D341Med (cell line): ENCODE measurements at places on chromosomes 6 and 20.

GRCh38 chr20:52379723-52380336, 188.3 kb upstream of the ZFP64 start:
- DNase-seq = peak; percentile 71

GRCh38 chr6:167570460-167571400, 245.8 kb downstream of the TTLL2 start:
- peak; percentile 20 for DNase-seq

GRCh38 chr6:101912311-101912710, 518.8 kb downstream of the GRIK2 start:
- peak; percentile 28 for DNase-seq

DNA sequence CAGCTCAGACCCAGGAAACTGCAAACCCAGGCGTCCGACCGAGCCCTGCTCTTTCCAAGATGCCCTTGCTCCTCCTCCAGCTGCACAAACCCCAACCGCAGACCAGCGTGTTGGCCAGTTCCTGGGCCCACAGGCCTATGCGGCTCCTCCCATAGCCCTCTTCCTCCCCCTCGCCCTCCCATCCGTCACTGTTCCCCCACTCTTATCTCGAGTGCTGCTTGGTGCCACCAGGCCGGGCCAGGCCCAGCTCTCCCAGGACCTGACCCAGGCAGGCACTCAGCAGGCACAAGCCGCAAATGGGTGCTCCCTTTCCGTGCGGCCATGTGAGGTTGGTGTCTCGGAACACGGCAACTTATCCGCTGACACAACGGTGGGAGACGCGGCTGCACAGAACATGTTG, 28.6 kb downstream of the ADRM1 start:
- DNase-seq = no peak

DNA sequence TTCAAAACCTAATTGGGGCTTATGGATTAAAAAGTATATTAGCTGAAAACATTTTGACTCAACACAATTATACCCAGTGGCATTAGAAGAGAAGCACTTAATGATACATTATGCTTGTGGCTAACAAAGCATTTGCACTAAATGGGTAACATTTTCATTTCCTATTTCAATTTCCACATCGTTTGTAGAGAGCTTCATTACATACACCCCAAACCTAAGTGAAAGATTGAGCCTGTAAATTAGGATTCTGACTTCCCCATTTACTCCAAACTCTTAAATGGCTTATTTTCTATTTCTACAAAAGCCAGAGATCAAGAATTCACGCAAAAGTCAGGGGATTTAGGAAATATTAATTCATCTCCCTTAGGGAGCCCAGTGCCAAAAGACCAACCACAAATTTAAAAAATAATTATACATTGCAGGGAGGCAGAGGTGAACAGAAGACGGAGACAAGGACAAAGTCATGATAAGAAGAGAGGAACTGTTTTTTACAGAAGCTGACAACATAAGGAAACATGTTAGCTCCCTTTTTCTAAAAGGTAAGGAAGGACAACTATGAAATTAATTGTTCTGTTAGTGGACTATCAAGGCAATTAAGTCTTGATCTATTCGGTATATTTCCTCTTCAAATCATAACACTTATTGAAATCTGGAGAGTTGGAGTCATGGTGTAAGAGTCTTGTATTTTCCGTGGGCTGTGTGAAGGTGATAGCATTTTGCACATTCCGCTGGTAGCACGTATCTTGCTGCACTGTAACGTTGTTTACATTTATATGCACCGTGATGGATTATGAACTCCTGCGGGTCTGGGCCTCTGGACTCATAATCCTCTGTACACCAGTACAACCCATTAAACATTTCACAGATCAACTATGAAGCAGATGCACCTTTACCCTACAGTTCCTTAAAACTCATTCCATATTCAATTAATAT, 24.8 kb upstream of the EZR start:
- no peak for DNase-seq

DNA sequence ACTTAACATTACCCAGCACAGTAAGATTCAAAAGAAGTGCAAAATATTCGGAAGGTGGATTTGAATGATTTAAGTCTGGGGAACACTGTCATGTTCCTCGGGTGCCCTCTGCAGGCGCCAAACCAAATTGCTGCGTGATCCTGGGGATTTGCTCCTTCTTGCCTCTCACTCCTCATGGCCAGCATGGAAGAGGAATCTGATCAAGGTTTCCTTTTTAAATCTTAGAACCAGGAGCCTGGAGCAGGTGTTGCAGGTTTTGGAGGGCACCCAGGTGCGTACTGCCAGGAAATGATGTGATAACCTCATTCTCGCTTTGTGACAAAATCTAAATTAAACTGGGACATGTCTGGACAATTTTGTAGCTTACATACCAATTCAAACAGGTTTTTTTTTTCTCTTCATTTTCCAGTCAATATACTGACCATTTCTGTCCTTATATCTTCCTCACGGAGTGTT, 8.1 kb upstream of the PFDN4 start:
- DNase-seq = peak; percentile 74

GRCh38 chr6:52180787-52181558, 5.2 kb upstream of the IL17A start:
- no peak for DNase-seq

- DNase-seq = no peak
These were observed 2.5 kb downstream of the DEFB132 start for GRCh38 chr20:259981-260380.

GRCh38 chr6:11363881-11364576, 131.6 kb upstream of the NEDD9 start:
- DNase-seq = no peak

GRCh38 chr20:5835321-5835821, 85.2 kb downstream of the SHLD1 start:
- DNase-seq = no peak

GRCh38 chr6:72151742-72152141, 265.4 kb downstream of the RIMS1 start:
- no peak for DNase-seq

DNA sequence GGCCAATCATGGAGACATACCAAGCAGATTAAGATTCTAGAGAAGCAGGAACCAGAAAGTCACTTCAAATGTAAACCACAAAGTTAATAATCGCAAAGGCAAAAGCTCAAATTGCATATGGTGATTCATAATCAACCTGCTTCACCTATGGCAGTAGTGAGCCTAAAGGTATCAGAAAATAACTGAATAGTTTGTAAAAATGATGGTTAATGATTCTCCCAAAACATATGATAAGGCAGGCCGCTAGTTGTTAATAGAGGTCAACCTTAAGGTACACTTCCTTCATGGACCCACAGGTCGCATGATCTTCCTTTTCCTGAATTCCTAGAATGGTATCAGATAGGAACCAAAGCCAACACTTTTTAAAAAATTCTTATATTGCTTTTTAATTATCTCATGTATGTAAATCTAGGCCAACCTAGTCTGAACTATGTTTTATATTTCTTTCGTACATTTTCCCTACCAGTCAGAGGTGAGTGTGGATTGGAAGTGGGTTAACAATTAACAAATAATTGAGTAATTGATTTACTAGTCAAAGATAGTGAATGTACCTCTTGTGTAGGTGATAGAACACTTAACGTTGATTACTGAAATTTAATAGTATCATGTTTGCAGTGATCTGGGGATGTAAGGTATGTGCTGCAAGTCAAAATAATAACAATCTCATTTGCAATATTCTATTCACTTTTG, 16.4 kb downstream of the TAAR2 start:
- DNase-seq = no peak

DNA sequence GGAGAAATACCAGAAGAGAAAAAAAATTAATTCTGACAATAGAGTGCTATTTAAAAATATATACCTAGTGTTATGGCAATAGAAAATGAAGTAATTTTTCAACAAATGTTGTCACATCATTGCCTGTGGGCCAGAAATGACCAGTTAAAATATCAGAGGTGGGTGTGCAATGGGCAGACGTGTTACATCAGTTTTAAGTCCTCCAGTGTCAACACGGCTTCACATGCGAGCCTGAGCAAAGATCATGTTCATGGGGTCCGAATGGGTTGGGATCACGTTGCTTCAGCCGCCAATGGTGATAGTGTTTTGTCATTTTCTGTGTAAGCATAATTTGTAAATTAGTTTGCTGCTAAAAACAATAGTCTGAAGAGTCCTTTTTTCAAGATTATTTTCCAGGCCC, 27.5 kb downstream of the TMEM200A start:
- no peak for DNase-seq

GRCh38 chr6:152696522-152696921, 1.2 kb upstream of the MYCT1 start:
- no peak for DNase-seq

- no peak for DNase-seq
These were observed 96.1 kb downstream of the VEGFA start for GRCh38 chr6:43865932-43866645.

DNA sequence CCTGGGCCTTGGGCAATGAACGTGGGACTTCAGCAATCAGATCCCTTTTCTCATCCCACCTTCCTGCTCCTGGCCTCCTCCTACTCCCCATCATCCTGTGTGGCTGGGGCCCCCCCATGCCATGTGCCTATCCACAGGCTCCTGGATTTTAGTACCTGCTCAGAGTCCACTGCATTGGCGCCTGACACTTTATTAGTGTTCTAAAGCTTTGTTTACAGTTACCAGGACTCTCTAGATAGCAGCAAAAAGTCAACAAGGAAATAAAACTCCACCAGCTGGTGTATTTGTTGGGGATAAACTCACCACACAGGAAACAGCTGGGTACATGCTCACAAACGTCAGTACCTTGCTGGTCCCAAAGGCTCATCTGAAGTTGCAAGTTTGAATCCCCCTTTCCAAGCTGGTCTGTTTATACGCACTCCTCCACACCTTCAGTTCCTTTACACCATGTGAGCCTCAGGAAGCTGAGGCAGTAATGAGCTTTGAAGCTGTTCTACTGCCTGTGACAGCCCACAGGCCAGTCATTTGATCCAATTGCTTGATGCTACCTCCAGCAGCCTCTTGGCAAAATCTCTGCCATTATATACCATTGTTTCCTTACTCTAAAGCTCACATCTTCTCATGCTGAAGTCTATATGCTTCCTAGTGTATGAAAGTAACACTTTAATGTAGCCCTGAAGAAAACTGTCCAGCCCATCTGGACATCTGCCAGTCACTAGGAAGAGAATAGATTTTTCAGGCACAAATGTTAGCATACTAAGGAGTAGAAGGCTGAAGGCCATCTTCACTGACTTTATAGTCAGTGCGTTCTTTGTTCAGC, 76.6 kb downstream of the ANKEF1 start:
- no peak for DNase-seq

DNA sequence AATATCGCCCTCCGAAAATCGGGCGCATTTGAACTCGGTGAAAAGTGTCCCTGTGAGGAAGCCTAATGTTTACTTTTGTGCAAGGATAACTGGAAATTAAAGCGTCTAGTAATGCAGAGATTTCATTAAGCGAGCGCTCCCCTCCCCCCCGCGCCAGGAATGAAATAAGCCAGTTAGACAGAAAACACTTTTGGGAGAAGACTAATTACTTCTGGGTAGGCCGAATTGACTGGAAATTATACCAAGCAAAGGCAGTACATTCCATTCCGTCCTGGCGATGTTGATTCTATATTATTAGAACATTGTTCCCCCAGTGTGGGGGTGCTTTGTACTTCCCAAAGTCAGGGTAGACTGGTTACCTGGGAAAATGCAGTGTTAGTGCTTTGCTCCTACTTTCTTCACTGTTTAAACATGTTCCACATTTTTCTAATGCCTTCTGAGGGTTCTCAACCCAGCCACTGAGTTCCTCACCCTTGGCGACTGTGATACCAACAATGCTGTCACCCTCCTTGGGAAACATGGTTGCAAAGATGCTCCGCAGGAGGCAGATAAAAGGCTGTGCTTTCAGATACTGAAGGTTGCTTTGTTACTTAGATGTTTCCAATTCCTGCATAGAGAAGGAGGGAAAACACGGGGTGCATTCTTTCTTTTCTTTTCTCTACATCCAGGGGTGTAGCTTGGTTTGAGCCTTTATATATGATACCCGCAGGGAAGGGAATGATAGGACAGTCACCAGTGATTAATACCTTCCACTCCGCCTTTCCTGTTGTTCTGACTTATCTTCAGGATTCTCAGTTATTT, 2.6 kb downstream of the GJA1 start:
- DNase-seq = no peak

GRCh38 chr20:62183426-62184142, 756 bp downstream of the MTG2 start:
- no peak for DNase-seq

DNA sequence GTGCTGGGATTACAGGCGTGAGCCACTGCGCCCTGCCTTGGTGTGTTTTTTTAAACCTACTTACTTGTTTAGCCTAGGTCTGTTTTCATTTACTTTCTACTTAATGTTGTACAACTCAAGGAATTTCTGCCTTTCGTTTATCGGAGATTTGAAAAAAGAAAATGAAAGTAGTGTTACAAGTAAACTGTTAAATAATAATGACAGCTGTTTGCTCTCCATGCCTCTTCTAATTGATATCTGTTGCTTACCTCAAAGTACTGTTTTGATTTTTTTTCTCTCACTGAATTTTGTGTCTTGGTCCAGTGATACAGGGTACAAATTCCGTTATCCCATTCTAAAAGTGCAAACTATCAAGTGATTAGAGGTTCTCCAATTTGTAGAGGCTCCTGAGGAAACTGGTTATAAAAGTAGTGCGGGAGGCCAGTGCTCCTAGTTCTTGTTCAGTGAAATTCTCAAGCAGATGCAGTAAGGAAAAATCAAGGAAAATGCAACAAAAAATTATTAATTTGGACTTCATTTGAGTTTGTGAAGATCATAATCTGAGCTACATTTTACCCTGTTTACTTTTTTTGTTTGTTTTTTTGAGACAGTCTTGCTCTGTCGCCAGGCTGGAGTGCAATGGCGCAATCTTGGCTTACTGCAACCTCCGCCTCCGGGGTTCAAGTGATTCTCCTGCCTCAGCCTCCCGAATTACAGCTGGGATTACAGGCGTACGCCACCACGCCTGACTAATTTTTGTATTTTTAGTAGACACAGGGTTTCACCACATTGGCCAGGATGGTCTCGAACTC, 2.2 kb downstream of the UBR2 start:
- no peak for DNase-seq

GRCh38 chr6:46440141-46440540, 51.1 kb downstream of the RCAN2 start:
- no peak for DNase-seq

DNA sequence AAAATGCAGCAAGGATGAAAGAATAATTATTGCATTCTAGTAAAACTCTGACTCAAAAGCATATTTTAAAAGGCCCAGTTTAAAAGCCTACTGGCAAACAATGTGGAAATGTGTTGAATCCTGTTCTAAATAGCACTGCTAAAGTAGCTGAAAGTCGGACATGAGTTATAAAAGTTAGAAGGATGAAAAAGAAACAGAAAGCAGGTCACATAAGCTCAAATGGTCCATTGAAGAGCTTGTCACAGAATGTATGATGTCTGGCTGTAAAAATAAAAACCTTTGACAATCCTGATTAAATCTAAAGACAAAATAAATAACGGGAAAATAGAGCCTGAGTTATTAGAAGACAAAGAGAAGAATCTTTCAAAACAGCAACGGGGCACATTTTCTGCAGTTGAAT, 218.6 kb upstream of the UFL1 start:
- DNase-seq = no peak

DNA sequence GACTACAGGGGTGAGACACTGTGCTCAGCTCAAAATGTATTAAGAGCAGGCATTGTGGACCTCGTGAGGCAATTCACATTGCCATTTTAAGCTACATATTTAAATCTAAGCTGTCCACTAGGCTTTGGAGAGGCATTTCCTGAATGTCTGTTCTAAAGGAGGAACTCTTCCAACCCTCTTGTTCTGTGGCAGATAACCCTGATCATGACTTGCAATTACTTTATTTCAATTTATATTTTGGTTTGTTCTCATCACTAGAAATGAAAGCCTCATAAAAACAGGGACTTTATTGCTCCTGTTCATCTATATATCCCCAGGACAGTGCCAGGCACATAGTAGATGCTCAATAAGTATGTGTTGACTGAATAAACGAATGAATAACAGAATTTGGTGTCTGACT, 84.0 kb upstream of the SALL4 start:
- DNase-seq = no peak

GRCh38 chr20:36855241-36855657, 20.7 kb upstream of the TLDC2 start:
- no peak for DNase-seq
